ENCODE measurements at places on chromosomes 16 and 17.

DNA sequence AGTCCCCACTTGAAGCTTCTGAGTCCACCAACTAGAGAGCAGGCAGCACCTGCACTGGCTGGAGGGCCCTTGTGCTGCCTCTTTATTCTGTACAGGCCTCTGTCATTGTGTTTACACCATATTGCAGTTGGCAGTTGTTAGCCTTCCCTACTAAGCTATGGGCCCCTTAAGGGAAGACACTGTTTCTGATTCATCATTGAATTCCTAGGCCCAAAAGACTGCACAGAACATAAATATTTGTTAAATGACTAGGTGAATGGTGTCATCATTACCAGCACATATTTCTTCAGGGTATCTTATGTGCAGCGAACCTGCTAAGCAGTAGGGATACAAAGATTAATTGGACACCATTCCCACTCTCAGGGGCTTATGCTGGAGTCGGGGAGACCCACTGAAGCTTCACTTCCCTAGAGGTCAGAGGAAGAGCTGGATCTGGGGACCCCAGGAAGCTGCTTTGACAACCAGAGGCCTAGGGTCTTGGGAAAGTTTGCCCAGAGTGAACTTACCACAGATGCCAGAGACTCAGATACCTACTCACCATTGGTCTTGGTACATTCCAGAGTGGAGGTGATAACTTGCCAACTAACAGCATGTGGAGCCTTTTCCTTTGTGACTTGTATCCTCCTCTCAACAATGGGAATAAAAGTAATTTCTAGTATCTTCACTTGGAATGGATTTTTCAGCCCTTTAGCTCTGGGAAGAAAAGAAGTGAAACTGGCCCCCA is 28.7 kb upstream of the DDX52 start:
- no peak for DNase-seq

GRCh38 chr16:59690216-59690615 is 956.1 kb upstream of the GOT2 start:
- no peak for DNase-seq

DNA sequence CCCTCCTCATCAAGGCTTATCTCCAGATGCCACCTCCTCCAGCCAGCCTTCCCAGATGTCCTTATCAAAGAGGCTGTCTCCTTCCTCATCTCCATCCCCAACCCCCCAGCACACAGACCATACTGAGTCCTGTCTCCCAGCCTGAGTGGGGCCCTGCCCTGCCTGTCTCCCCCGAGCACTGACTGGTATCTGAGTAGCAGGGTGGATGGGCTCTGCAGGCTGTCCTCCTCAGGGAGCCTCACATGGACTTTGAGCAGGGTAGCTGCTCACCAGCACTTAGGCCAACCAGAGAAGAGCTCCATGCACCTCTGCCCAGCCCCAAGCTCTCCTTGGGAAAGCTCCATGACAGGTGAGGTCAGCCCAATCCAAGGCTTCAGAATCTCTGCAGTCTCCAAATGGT is 20.0 kb upstream of the ITGA3 start:
- DNase-seq = no peak

DNA sequence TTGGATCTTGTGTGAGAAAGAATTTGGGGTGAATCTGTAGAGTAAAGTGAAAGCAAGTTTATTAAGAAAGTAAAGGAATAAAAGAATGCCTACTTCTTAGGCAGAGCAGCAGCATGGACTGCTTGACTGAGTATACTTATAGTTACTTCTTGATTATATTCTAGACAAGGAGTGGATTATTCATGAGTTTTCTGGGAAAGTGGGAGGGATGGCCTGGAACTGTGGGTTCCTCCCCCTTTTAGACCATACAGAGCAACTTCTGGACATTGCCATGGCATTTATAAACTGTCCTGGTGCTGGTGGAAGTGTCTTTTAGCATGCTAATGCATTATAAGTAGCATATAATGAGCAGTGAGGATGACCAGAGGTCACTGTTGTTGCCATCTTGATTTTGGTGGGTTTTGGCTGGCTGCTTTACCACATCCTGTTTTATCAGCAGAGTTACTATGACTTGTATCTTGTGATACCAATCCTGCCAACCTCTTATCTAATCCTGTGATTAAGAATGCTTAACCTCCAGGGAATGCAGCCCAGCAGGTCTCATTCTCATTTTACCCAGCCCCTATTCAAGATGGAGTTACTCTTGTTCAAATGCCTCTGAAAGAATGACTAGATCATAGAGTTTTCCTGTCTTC is 58.7 kb downstream of the HSD17B2 start:
- DNase-seq = no peak

DNA sequence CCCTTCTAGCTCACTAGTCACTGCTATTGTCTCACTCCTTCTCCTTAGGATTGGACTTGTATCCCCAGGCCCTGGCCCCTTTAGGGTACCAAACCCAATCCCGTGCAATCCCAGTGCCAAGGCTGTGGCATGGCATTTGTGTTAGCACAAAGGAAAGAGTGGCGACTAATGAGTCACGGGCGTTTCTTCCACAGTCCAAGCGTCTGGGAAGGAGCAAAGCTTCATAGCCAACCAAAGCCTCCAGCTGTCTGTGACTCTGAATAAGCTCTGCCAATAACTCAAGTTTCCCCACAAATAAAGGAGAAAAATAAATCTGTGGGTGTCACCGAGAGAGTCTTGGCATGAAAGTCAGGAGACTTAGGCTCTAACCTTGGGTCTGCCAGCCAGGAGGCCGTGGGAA is 54.6 kb upstream of the COX10 start:
- DNase-seq = no peak

- no peak for DNase-seq
Measured at GRCh38 chr17:73697872-73698271, 53.6 kb upstream of the SDK2 start.

DNA sequence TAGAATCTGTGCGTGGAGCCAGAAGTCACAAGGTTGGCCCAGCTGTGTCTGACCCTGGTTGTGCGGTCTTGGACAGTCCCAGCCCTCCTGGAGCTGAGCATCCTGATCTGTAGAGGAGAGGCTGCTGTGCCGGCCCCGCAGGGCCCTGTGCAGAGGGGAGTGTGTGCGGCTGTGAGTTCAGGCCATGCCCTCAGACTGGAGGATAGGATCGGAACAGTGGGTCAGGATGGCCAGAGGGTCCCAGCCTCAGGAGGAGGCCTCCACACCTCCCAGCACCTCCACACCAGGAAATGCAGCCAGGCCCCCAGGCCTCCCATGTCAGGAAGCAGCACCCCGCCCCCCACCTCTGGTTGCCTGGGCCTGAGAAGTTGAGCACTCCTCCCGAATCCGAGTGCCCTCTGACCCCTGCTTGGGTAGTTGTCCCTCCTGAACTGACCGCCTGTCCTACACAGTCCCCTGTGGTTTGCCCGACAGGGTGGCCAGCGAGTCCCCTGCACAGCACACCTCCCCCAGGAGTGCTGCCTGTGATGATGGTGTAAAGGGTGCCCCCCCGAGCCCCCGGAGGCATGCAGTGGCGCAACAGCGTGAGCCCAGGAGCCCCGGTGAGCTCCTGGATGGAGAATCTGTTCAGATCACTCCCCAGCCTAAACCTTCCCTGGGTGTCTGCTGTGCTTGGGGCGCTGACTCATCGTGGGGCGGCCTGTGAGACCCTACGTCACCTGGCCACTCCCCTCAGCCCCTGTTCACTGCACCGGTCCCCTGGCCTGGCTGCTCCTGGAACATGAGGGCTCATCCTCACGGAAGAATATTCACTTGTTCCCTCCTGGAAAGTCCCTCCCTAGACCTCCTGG is 285.2 kb downstream of the SEC14L1 start:
- no peak for DNase-seq

DNA sequence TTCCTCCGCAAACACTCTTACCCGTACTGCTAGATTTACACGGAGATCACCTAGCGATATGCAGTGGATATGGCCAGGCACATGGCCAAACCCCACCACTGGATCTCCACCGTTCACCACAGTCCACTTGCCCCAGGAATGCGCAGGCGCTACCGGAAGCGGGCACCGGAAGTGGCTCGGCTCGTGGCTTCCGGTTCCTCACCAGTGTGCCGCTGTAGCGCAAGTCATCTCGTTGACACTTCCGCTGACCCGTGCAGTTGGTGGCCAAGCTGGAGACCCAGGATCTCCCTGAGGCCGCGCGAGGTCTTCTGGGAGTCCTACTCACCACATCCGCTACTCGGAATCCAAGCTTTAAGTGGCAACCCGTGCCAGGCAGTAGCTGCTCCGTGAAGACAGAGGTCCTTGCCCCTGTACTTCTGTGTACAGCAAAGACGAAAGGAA is 11.5 kb downstream of the ZNF597 start:
- DNase-seq = peak; percentile 9

GRCh38 chr17:7888184-7888920 is at the start of gene CHD3:
Gene CHD3 (plus strand): TSS chr17:7888789. CDS start chr17:7889001, 212 bp downstream.
- DNase-seq = no peak

DNA sequence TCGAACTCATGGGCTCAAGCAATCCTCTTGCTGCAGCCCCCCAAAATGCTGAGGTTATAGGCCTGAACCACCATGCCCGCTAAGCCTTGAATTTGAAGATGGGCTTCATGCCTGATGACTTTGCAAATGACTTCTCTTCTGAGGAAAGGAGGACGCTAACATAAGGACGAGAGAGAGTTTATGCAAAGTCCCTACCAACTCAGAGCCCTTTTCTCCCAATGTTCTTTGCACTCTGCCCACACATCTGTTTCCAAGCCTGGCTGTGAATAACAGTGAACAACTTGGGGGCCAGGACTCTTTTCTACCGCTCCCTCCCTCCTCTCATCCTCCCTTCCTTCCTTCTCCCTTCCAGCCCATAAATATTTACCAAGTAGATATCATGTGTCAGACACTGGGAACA is 8.5 kb upstream of the NPIPB2 start:
- DNase-seq = no peak

GRCh38 chr16:31458073-31458843 is 1.0 kb upstream of the ARMC5 start:
- no peak for DNase-seq

DNA sequence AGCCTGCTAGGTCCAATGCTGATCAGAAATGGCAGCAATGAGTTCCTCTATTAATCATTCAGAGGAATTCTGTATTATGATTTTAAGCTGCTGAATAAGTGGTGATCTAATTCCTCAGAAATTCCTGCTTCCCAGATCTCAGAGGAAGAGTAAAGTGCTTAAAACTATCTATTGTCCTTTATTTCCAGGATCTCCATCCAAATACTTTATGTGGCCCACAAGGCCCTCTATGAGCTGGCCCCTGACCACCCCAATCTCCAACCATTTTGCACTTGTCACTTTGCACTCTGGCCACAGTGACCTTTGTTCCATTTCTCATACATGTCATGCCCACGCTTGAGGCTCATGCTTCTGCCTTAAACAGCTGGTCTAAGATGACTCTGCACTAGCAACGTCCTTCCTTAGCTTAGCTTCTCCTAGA is 93.7 kb downstream of the CA10 start:
- no peak for DNase-seq

- DNase-seq = no peak
Measured at GRCh38 chr16:87801679-87802259, 36.0 kb upstream of the KLHDC4 start.

- DNase-seq = no peak
Measured at GRCh38 chr16:66735891-66736290, 15.5 kb downstream of the DYNC1LI2 start.

DNA sequence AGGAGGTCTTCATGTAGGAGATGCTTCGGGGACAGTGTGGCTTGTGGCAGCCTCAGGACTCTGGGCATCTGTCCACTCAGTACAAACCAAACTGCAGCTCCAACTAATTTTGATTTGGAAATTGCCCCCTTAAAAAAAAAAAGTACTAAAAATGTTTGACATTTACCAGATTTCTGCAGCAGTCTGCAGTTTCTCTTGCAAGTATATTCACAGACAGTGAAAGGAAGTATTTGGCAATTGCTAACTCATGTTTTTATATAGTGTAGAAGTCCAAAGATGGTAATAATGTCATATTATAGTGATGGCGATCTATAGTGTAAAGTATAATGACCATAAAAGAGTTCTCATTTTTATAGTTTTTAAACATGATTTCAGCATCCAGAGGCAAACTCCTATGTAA is 218.6 kb downstream of the PRKCA start:
- DNase-seq = no peak
